ENCODE measurements at places on chromosomes 16 and 17.

- DNase-seq = no peak
Measured at GRCh38 chr17:4951486-4951885, 567 bp downstream of the ENO3 start.

- DNase-seq = no peak
Measured at GRCh38 chr16:35102780-35103403, 1643.5 kb downstream of the TP53TG3F start.

DNA sequence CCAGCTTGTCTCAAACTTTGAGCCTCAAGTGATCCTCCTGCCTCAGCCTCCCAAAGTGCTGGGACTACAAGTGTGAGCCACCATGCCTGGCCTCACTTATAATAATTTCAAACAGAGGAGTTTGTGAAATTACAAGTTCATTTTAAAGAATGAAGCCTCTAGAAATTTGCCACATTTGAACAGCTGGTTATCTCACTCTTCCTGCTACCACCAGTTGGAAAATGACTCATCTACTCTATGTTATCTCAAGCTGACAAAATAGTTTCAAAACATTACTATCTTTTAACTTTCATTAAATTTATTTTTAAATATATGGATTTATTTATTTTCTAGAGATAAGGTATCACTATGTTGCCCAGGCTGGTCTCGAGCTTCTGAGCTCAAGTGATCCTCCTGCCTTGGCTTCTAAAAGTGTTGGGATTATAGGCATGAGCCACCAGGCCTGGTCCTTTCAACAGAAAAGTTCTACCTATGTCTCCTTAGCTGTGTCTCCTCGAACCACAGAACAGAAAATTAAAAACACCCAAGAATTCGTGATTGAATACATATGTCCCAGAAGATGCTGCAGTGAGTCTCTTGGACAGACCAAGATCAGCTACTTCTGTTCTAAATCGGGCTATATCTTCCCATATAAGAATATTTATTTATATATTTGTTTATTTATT, 47.6 kb downstream of the MYH13 start:
- DNase-seq = no peak

- no peak for DNase-seq
Measured at GRCh38 chr17:60535382-60536279, 9.6 kb upstream of the APPBP2 start.

- DNase-seq = peak; percentile 24
Measured at GRCh38 chr17:36183001-36183971, 6.8 kb upstream of the TBC1D3B start.

GRCh38 chr17:61063528-61063927, 336.1 kb upstream of the TBX2 start:
- DNase-seq = no peak

DNA sequence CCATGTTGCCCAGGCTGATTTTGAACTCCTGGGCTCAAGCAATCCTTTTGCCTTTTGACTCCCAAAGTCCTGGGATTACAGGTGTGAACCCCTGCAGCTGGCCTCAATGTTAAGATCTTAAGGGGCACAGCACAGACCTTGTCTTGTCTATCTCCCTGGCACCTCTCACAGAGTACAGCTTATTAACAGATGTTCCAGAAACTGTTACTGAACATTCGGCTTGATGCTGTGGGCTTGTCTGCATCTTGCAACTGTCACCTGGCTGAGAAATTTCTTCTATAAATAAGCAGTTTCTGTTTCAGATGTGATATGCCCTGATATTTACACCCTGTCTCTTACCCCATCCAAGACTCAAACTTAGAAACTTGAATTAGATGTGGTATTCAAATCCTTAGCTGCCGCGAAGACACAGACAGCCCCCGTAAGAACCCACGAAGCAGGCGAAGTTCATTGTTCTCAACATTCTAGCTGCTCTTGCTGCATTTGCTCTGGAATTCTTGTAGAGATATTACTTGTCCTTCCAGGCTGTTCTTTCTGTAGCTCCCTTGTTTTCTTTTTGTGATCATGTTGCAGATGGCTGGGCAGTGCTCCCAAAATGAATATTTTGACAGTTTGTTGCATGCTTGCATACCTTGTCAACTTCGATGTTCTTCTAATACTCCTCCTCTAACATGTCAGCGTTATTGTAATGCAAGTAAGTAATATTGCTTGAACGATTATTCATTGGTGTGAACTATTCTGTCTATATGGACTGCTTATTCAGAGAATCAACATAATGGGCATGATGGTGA, at the start of gene TNFRSF17:
TSS of gene TNFRSF17 (plus strand) at position 450 of the 791 bp plus-strand sequence. CDS start at position 565, 115 bp downstream.
- no peak for DNase-seq

DNA sequence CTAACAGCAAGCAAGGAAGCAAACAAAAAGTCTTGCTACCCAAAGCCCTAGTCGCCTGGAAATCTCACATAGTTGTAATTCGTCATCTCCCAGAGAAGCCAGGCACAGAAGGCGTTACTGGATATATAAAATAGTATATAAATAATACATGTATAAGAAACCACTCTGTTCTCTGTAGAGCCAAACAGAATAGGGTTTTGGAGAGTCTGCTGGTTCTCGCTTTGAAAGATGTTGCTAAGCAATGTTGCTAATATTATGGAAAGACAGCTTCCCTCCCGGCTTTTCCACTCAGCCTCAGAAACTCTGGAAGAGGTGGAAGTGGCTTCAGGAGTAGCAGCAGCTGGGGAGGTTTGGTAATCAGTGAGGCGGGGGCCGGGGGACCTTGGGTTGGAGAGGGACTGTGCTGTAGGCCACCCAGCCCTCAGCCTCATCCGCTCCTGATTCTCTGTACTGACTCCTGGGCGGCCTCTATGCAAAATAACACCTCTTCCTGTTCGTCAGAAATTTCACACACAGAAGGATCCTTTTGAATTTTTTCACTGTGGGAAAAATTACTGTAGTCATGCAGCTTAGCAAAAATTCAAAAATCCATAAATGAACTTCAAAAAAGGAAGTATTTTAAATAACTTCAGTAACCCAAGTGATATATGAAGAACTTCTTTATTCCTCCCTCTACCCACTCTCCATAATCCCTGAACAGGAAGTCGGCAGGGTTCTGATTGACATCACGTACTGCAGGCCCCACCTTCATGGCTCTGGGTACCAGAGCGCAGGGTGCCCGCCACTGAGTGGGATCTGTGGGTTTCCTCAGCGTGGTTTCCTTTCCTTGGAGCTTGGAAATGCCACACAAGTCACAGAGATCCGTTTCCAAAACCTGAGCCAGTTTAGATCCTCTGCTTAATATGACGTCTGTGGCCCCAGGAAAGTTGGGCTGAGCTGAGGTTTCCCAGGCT, 51.4 kb downstream of the RAP1GAP2 start:
- no peak for DNase-seq

- peak; percentile 64 for DNase-seq
Measured at GRCh38 chr17:78329263-78330059, 30.4 kb downstream of the SOCS3 start.

DNA sequence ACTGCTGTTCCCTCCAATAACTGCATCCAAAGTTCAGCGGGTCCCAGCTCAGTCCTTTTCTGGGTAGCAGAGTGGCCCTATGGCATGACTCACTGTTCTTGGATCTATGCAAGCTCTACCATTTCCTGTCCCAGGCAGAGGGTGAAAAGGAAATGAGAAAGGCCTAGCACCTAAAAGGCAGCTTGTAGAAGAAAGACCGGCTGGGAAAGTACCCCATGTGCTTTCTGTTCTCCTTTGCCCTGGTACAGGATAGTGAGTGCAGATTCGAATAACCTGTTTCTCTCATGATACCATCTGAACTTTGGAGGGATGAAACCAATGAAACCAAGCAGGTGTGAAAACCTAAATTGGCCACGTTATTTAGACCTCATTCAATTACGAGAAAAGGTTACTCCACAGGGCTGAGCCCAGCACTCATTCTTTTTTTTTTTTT, 12.7 kb upstream of the HASPIN start:
- DNase-seq = peak; percentile 80

GRCh38 chr17:63983320-63983719, 10.6 kb upstream of the SCN4A start:
- no peak for DNase-seq

DNA sequence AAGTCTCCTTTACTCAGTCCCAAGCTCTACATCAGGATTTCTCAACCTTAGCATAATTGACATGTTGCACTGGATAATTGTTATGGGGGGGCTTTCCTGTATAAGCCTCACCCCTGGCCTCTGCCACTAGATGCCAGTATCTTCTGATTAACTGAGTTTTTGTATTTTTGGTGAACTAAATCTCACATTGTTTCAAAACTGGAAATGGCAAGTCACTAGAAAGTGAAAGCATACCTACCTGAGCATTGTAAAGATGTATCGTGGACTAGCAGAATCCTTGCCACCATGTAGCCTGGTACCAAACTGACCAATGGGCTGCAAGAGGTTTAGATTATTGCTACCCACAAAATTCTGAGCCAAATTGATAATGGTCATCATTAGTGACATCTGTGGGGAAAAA, 15.0 kb downstream of the TOP2A start:
- DNase-seq = no peak

- DNase-seq = no peak
Measured at GRCh38 chr17:76558198-76559095, 18.6 kb downstream of the PRCD start.

- DNase-seq = no peak
Measured at GRCh38 chr17:72440961-72441360, 320.1 kb downstream of the SOX9 start.
